NCI-H1092 treated with DMSO at 0.1 percent for 48 hours (cell line): ENCODE measurements at places on chromosomes 6 and 20.

DNA sequence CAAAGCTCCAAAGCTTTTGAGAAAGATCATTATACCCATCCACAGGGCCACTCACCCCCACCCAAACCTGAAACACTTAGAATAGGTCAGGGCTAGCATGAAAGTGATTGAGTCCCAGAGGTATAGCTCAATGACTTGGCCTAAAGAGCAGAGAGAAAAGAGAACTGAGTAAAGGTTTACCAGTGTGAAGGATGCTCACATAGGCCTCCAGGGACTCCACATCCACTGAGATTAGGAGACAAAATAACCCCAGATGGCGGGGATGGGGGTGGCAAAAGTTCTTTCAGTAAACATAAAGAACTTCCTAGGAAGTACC, 12.2 kb downstream of the SAYSD1 start:
- DNase-seq: no peak

- DNase-seq: peak; percentile 56
Measured at GRCh38 chr20:47196091-47197081, 160.1 kb downstream of the ZMYND8 start.

DNA sequence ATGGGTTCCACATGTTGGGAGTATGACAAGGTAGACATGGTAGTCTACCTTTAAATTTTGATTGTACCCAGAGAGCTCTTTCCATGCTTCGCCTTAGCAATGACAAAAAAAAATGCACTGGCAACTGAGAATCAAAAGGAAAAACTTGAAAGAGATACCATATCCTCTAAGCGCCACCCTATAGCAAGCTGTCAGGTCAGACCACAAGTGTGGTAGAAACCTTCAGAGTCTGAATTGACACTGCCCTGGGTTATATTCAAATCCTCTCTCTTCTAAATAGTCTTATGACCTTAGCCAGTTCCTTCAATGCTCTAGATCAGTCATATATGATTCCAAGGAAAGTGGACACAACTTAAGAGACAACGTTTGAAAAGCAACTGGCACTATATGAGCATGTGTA, 45.6 kb upstream of the SMLR1 start:
- no peak for DNase-seq

GRCh38 chr20:51354191-51354768, 188.2 kb downstream of the NFATC2 start:
- DNase-seq: no peak

- peak; percentile 20 for DNase-seq
Measured at GRCh38 chr6:82786248-82786647, 279.4 kb downstream of the UBE3D start.

GRCh38 chr20:17854307-17854903, 114.2 kb downstream of the SNX5 start:
- DNase-seq: no peak

- DNase-seq: no peak
Measured at GRCh38 chr20:35007413-35007812, 51.7 kb downstream of the MYH7B start.

DNA sequence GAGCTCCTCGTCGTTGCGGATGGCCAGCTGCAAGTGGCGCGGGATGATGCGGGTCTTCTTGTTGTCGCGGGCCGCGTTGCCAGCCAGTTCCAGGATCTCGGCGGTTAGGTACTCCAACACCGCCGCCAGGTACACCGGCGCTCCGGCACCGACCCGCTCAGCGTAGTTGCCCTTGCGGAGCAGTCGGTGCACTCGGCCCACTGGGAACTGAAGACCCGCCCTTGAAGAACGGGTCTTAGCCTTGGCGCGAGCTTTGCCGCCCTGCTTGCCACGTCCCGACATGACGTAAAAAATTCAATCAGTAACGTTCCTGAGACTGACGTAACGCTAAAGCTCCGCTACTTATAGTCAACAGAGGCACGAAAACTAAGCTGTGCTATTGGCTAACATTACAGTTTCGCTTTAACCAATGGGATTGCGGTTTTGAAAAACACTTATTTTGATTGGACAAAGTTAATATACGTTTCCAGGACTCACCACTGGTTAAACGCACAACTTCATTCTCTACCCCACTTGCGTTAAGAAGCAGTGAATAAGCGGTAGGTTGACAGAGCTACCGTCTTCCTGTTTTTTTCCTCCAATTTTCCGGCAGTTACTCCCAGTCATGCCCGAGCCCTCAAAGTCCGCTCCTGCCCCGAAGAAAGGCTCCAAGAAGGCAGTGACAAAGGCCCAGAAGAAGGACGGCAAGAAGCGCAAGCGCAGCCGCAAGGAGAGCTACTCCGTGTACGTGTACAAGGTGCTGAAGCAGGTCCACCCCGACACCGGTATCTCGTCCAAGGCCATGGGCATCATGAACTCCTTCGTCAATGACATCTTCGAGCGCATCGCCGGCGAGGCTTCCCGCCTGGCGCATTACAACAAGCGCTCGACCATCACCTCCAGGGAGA, 73.9 kb downstream of the OR2B2 start:
- DNase-seq: peak; percentile 94

DNA sequence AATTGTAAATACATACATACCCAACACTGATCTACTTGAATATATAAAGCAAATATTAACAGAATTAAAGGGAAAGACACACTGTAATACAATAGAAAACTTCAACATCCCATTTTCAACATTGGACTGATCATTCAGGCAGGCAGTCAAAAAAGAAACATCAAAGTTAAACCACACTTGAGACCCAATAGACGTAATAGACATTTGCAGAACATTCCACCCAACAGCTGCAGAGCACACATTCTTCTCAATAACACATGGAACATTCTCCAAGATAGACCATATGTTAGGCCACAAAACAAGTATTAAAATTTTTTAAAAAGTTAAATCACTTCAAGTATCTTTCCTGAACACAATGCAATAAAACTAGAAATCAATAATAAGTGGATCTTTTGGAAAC, 698.2 kb downstream of the COL12A1 start:
- no peak for DNase-seq

GRCh38 chr6:145733810-145734209, 1.5 kb downstream of the EPM2A start:
- DNase-seq: peak; percentile 78

DNA sequence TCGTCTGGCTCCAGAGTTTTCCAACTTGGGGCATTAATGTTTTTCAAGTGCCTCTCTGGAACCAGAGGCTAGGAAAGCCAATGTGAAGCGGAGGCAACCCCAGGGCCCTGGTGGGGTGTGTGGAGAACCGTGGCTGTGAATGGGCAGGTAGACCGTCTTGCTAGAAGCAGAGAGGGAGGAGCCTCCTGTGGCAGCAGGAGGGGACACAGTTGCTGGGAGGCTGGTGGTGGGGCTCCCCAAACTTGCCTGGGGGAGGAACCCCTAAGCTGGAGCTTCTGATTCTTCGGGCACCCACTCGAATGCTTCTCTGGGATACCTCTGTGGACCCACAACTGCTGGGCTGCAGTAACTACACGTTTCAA, 65.3 kb upstream of the APCDD1L start:
- no peak for DNase-seq

- DNase-seq: no peak
Measured at GRCh38 chr6:170445487-170445886, 107.6 kb downstream of the PSMB1 start.

DNA sequence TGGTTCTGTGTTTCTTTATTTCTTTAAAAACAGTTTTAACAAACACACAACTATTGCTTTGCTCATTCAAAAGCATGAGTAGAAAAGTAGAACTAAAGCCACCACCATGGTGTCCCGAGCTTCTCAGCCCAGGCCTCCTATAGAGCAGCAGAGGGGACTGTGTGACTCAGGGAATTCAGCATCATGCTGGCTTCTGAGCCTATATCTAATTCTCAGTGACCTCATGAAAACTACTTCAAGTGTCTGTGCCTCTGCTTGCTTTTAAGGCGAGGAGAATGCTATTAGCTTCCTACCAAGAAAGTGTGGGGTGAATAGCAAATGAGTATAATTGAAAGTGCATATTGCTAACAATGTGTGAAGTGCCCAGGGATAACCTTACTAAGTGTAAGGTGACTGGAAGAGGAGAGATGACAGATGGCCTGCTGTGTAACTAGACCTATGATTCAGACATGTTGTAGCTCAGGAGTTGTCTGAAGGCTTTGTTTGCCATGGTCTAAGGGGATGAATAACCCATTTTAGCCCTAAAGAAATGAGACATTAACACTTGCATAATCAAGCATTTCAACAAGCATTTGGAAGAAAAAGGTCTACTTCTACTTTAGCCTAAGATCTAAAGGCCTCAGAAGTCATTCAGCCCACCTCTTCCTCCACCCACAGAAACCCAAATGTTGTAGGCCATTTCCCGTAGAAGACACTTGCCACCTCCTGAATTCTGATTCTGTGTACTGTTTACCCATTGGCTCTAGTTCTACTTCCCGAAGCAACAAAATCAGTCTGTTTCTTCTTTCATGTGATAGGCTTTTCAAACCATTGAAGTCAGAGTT, 121.5 kb upstream of the ARG1 start:
- no peak for DNase-seq

DNA sequence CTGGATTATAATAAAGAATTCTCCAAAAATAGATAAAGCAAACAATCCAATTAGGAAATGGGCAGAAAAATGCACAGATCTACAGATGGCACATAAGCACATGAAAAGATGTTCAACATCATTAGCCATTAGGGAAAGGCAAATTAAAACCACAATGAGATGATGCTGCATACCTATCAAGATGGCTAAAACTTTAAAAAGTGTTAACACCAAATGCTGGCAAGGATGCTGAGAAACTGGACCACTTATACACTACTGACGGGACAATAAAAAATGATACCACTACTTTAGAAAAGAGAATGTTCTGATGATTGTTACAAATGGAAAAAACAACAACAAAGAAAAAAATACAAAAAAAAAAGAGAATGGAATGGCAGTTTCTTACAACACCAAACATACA, 26.5 kb downstream of the LCA5 start:
- no peak for DNase-seq

- DNase-seq: no peak
Measured at GRCh38 chr6:132520953-132521352, 8.0 kb upstream of the STX7 start.

GRCh38 chr6:124926435-124926834, 35.8 kb upstream of the RNF217 start:
- DNase-seq: no peak

- DNase-seq: no peak
Measured at GRCh38 chr6:42028234-42029061, 21.9 kb upstream of the TAF8 start.

DNA sequence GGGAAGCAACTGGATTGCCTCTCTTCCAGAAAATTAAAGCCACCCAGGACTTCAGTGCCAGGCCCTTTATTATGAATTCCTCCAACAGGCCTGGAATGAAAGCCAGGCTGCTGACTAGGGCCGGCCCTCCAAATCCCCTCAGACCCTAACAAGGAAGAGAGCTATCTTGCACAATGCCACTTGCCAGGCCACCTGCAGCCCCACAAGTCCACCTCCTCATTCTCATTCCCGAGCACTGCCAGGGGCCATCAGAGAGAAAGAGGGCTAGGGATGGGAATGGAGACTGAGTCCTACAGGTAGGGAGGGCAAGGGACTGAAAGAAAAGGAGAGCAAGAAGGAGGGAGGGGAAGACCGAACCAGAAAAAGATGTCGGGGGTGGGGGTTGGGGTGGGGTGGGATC, 86.5 kb downstream of the MRPL14 start:
- no peak for DNase-seq

- DNase-seq: peak; percentile 59
Measured at GRCh38 chr6:107658920-107659865, 164.9 kb downstream of the SCML4 start.

DNA sequence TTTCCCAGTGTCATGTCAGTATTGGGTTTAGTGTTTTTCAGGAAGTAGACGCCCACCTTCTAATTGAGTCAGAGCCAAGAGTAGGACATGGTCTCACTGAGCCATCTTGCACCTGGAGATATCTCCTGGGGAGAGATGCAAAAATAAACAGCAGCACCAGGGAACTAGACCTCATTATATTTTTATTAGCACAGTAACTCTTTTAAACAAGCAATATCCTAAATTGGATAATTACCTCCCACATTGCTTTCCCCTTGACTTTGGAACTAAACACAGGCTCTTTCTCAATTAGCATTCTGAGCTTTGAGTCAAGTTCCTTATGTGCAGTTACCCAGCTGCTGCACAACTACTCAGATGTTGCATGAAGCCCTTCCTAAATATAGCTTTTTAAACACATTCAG, 175.4 kb downstream of the IBTK start:
- peak; percentile 84 for DNase-seq

- DNase-seq: no peak
Measured at GRCh38 chr20:10516529-10516928, 81.4 kb downstream of the SLX4IP start.

DNA sequence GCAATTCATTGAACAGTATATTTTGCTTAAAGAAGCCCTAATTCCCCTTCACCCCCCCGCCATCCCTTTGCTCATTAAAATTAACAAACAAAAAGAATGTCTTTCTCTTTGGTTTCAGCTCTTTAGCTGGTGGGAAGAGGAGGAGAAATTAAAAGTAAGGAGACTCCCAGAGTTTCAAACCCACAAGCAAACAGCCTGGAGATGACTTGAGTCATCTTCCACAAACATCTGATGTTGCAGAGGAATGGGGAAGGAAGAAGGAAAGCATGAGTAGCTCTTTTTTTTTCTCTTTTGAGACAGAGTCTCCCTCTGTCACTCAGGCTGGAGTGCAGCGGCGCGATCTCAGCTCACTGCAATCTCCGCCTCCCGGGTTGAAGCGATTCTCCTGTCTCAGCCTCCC, 189.6 kb downstream of the ADAT2 start:
- DNase-seq: no peak
